GM12865 (cell line): ENCODE measurements at places on chromosomes 7 and 10.

- DNase-seq: no peak
These were observed 60.9 kb downstream of the COBL start for GRCh38 chr7:51255536-51256208.

- DNase-seq: no peak
These were observed 141.1 kb upstream of the AGR3 start for GRCh38 chr7:17022920-17023319.

GRCh38 chr10:59284118-59284975 lies 78.0 kb downstream of the FAM13C start:
- DNase-seq: no peak

DNA sequence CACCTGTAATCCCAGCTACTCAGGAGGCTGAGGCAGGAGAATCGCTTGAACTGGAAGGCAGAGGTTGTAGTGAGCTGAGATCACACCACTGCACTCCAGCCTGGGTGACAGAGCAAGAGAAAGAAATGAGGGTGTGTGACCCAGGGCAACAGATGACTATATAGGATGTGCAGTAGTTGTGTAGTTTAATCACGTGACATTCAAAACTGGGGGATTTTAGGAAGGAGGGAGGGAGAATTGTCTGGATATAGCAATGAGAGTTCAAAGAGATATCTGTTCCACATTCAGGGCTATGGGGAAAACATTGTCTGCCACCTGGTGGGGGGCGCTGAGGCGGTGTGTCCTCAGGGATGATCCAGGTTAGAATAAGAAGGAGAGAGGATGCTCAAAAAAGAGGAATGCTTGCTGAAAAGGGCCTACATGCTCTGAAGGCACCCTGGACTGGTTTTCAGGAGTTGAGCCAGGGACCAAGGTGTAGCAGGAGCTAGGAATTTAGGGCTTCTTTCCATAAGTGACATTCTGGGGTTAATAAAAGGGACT lies 7.8 kb upstream of the ZYX start:
- DNase-seq: no peak

GRCh38 chr10:70761031-70761601 lies 24.1 kb downstream of the TBATA start:
- DNase-seq: no peak

GRCh38 chr10:60757420-60757895 lies 20.8 kb upstream of the CDK1 start:
- DNase-seq: no peak

DNA sequence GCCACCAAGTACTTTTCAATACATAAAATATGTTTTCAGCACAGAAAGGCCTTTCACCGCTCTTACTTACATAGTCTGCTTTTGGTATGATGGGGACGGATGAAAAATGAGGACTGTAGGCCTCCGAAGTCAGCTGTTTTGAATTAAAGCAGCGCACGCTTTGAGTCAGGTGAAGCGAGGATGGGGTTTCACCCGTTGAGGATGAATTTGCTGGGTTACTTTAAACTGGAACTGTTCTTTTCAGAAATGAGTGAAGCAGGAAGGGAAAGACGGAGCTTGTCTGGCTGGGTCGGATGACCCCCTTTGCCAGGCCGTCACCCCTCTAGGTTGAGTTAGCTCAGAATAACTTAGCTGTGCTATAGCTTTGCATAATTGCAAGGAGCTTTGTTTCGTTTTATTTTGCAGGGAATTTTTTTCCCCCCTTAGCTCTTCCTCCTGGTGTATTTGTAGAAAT lies 40.0 kb downstream of the CUX1 start:
- peak; percentile 77 for DNase-seq

- DNase-seq: no peak
These were observed 553 bp downstream of the TSPAN15 start for GRCh38 chr10:69451784-69452251.

DNA sequence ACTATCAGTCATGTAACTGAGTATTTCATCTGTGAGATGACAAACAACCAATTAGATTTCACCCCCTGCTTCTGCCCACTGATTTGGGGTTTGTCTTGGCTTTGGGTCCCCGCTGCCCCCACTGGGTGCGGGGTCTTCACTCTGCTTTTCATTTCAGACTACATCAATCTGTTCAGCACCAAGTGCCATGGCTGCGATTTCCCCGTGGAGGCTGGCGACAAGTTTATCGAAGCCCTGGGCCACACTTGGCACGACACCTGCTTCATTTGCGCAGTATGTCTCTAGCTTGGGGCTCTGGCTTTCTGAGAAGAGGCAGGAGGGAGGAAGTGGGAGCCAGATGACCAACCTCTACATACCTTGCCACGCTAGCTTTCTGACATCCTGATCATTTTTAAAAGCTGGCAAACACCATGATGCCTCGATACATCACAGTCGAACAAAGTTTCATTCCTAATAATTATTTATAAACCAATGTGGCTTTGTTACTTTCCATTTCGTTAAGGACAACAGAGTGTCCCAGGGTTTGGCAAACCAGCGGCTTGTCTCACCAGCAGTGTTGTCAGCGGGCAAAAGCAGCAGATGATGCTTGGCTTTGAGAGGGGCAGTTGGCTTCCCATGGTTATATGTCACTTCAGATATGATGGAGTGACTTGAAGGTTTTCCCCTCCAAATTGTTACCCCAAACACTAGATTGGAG lies 30.3 kb upstream of the BMPR1A start:
- DNase-seq: no peak

GRCh38 chr7:141217938-141218337 lies 144.1 kb downstream of the TMEM178B start:
- no peak for DNase-seq

DNA sequence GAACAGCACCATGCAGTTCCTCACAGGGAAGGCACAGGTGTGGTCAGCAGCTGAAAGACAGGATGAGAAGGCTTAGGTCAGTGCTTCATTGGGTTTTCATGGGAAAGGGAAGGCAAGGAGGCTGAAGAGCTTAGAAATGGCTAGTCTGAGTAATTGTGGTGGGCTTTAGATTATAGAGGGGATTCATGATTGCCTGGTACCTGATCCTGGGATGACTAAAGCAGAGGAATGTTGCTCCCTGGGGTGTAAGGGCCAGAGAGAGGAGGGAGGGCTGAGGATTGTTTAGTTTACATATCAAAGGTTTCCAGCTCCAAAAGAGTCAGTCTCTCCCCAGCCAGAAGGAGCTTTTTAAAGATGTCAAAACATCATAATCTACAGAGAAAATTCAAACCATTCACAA lies 396.3 kb upstream of the POM121L12 start:
- DNase-seq: no peak

DNA sequence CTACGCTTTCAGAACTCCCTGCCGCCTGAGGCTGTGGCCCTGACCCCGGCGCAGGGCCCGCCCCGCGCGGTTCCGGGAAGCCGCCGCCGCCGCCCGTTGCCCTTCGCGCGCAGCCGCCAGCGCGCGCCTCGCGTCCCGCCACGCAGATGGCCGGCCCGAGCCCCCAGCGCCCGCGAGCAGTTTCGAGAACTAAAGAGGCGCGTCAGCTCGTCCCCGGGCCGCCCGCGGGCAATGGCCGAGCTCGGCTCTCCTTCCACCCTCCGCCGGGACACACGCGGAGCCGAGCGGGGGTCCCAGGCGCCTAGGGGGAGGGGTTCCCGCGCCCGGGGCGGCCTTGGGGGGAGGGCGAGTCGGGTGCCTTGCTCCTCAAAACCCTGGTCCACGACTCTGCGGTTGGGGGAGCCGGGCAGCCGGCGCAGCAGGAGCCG lies 1.8 kb downstream of the HNRNPF start:
- peak; percentile 74 for DNase-seq

GRCh38 chr7:151566897-151567320 lies 47.2 kb upstream of the RHEB start:
- DNase-seq: no peak

GRCh38 chr10:110680273-110681020 lies 36.3 kb downstream of the RBM20 start:
- DNase-seq: no peak

GRCh38 chr7:106152313-106152665 lies 40.2 kb upstream of the SYPL1 start:
- DNase-seq: no peak

DNA sequence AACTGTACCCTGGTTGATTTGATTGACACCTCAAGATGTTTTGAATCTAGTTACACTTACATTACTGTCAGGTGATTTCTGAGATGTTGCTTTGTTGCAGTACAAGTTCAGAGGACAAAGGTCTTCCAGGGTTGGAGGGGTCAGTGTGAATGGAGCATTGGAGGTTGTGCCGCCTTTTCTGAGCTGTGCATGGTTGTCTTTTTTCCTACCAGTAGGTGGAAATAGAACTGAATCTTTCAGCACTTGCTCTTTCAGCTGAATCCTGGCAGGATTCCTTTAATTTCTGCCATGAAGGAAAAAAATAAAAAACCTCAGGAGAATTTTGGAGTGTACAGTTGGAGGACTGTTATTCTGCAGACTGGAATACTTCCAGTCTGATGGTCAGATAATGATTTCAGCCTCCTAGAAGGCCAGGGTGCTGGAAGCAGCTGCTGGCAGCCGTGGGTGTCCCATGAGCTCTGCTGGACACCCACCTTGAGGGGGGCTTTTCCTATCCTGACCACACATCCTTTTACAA lies 82.7 kb downstream of the PLCE1 start:
- no peak for DNase-seq

DNA sequence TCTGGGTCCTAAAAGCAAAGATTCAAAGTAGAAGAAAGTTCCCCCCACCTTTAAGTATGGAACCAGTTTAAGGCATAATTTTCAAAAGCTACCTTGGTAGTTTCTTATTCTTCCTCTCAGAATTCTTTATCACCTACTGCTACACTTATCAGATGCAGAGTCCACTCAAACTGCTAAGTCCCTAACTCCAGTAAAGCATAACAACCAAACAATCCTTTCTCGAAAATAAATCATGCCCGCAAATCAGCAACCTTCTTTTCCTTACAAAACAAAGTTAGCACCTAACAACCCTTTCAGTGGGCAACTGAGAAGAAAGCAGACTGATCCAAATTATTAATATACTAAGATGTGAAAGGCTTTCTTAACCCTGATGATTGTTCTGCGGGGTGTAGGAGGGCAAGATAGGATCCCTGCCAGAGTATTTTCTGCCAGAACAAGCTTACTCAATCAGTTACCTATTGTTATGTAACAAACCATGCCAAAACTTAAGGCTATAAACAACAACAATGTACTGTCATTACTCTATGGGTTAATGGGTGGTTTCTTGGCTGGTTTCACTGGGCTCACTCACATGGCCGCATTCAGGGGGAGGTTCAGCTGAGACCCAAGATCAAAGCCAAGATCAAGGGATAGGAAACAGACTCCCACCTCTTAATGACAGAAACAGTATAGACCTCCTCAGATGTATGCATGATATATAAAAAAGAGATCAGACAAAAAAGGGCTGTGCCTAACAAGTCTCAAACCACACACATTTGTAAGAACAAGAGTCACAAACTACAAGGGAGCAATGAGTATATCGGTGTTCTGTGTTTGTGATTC lies 42.0 kb downstream of the CCDC6 start:
- no peak for DNase-seq

GRCh38 chr7:73971322-73971703 lies 56.7 kb upstream of the ELN start:
- DNase-seq: peak; percentile 50

DNA sequence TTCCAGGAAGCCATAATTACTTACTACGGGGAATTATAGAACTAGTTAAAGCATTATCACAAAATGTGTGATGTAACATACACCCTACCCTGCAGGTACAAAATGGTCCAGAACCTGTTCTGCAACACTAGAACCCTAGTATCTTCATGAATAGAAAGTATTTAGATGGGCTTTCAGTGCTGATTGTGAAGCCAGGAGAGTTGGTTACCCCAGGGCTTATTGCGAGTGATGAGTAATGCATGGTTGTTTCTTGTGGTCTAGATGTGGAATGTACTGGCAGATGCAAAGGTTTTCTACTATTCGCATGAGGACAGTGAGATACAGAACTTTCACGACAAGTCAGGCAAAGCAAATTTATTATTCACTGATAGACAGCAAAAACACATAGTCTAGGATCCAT lies 33.6 kb upstream of the AGR3 start:
- DNase-seq: no peak

- no peak for DNase-seq
These were observed 29.7 kb downstream of the KLRG2 start for GRCh38 chr7:139453673-139454321.

- no peak for DNase-seq
These were observed 3.0 kb downstream of the GIMAP1 start for GRCh38 chr7:150719436-150719835.

DNA sequence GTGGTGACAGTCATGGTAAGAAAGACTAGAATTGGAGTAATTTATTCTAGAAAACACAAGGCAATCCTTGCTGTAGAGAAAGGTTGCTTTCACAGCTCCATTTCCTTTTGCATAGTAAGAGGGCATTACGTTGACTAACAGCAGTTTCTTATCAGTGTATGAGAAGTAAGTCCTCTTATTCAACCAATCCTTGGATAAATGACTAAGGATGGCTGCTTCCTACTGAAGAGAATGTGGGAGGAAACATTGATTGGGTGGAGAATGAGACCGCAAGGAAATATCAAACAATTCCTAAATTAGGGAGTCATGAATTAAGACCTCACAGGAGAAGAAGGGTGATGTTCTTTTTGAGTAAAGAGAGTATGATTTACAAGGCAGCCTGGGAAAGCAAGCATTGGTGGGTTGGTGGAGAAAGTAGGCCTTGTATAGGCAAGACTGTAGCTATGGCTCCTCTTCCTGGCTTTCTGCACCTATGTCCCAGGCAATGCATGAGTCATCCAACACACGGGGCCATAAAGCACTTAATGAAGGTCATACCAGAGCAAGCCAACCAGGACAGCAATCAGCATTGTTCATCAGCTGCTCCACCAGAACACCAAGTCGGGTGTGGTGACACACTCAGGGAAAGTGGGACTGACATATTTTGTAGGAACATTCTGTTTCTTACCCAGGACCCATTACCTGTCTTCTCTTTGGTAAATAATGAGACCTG lies 5.6 kb downstream of the MGAM start:
- DNase-seq: no peak

DNA sequence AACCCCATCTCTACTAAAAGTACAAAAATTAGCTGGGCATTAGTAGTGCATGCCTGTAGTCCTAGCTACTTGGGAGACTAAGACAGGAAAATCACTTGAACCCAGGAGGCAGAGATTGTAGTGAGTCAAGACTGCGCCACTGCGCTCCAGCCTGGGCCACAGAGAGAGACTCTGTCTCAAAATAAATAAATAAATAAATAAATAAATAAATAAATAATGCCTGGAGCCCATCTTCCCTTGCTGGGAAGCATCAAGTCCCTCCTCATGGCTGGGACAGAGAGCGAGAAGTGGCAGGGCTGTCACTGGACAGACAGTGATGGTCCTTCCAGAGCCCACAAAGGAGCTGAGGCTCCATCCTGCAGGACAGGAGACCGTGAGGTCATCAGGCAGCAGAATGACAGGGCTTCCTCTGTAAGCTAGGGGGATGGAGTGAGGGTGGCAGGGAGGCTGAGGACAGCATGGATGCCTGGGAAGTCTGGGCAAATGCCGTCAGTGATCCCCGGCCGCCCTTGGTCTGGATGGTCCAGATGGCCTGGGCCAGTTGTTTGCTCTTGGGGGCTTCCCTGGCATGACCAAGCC lies 36.4 kb upstream of the ELN start:
- no peak for DNase-seq

- DNase-seq: no peak
These were observed 208.8 kb downstream of the KCNMA1 start for GRCh38 chr10:77428691-77429395.

- DNase-seq: no peak
These were observed 583.5 kb upstream of the SEMA3D start for GRCh38 chr7:85770332-85770731.

- no peak for DNase-seq
These were observed 2.6 kb upstream of the NPSR1 start for GRCh38 chr7:34655384-34655783.

- DNase-seq: no peak
These were observed 107.3 kb downstream of the PRPF18 start for GRCh38 chr10:13693783-13694700.
